Endothelial cell of umbilical vein (primary cell): ENCODE measurements at places on chromosomes 3 and 15.

DNA sequence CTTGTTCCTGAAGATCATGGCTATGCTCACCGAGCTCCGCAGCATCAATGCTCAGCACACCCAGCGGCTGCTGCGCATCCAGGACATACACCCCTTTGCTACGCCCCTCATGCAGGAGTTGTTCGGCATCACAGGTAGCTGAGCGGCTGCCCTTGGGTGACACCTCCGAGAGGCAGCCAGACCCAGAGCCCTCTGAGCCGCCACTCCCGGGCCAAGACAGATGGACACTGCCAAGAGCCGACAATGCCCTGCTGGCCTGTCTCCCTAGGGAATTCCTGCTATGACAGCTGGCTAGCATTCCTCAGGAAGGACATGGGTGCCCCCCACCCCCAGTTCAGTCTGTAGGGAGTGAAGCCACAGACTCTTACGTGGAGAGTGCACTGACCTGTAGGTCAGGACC is 35.2 kb downstream of the NR1I2 start:
- DNase-seq: no peak

- no peak for DNase-seq
Measured at GRCh38 chr3:148319960-148320359, 377.7 kb upstream of the AGTR1 start.

GRCh38 chr15:43932907-43933306 is 106.1 kb downstream of the WDR76 start:
- DNase-seq: peak; percentile 42

- DNase-seq: no peak
Measured at GRCh38 chr3:10521772-10522441, 16.5 kb upstream of the ATP2B2 start.

DNA sequence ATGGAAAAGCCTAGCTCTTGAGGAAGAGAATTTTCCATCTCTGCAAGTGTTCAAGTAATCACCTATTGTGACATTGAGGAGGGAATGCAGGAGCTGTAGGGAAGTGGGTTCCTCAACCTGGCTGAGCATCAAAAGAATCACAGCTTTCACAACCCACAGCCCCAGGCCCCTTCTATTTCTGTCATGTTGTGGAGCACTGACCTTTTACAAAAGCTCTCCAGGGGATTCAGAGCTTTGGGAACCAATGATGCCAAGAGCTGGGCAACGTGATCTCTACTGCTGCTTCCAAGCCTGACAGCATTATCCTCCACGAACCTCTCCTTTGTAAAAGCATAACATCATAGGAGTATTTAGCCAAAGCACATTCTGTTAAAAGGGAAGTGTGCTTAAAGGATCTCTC is 231.1 kb downstream of the ADAMTS9 start:
- no peak for DNase-seq

DNA sequence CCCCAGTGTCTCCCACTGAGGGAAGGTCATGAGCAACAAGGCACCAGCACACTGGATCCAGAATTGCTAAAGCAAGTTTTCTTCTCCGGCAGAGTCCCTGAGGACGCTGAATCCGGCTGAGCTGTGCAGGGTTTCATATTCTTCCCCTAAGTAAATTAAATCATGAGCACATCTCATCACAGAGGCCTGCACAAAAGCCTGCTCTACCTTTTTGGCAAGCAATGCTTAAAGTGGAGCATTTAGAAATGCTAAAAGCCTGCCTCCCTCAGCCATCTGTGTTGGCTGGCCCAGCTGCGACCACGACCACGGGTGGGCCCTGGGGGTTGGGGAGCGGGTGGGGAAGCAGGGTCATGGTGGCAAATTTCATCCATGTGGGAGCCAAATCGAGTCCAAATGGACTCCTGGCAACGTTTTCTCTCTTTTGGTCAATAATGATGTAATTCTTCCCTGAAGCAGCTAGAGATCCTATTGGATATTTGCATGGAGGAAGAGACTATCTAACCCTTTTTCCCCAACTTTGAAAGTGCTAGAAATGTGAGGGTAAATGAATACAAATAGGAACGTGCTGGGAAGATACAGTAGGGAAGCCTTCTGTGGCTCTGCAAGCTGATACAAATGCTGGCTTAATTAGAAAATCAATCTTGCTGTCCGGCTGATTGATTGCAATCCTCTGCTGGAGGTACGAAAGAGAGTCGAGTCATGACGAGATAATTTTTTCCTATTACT is 532.8 kb upstream of the TBL1XR1 start:
- no peak for DNase-seq

- DNase-seq: peak; percentile 12
Measured at GRCh38 chr3:137035631-137036030, 77.8 kb downstream of the IL20RB start.

GRCh38 chr15:61923173-61923572 is 137.1 kb downstream of the VPS13C start:
- no peak for DNase-seq

DNA sequence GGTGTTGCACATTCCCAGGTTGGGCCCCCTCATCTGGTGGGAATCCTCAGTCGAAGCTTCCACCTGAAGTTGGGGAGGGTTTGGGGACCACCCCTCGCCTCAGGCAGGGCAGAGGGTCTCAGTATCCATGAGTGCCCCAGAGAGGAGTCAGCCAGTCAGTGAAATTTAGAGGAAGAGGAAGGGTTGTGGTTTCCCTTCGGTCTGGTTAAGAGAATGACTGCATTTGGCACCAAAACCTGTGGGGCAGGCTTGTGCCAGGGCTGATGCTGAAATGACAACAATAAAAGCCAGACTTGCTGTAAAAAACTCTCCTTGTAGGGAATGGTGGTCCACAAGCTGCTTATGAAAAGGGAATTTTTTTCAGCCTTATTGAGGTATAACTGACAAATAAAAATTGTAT is 22.6 kb downstream of the LMCD1 start:
- DNase-seq: peak; percentile 41

- DNase-seq: no peak
Measured at GRCh38 chr3:69343875-69344274, 42.0 kb downstream of the FRMD4B start.

- no peak for DNase-seq
Measured at GRCh38 chr3:187742351-187743171, 2.7 kb downstream of the BCL6 start.

GRCh38 chr3:76685858-76686257 is 354.0 kb upstream of the ROBO2 start:
- DNase-seq: no peak

DNA sequence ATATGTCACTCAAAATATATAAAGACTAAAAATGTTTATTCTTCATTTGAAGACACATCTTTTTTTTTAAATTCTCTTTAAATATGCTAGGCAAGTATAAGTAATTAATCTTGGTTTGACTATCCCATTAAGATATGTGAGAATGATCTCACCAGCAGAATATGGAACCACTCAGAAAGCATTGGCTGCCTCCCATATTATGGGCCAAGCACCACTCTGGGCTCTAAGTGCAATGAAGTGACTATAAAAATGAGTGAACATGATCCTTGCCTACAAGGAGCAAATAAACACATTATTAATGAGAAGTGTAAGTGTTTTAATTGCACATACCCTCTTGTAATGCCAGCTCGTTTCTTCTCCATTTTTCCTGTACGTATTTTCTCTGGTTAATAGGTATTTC is 328.5 kb downstream of the NAALADL2 start:
- DNase-seq: no peak

DNA sequence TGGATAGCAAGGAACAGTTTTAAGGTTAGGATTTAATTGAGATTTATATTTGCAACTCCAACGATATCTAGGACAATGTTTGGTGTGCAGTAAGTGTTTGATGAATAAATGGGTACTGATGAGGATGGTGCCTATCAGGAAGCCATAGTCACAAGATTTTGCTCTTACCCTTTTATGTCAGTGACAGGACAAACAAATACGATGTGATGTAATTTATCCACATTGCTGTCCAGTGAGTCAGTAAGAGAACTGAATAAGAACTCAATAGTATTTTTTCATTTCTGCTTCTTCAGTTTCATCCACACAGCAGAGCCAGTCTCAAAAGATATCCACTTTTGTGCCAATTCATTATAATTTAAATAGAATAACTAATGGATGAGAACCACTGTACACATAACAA is 18.5 kb downstream of the C3orf85 start:
- no peak for DNase-seq

- no peak for DNase-seq
Measured at GRCh38 chr15:37140531-37141058, 40.2 kb upstream of the MEIS2 start.

DNA sequence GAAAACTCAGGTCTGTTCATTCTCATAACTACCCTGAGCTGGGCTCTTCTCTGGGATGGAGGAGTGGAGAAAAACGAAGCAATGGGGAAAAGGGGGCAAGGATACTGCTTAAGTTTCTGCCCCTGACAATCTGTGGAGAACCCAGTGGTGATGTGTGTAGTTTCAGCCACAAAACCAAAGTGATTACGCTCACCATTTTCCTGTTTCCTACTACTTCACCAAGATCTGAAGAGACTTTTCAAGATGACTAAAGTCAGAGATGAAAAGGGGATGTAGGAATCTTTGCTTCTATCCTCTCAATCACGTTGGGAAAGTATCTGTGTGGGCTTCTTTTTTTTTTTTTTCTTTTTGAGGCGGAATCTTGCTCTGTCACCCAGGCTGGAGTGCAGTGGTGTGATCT is 8.3 kb upstream of the UBE2E1 start:
- no peak for DNase-seq

GRCh38 chr15:82597815-82598214 is 49.3 kb downstream of the CPEB1 start:
- no peak for DNase-seq

GRCh38 chr3:39748763-39749162 is 60.6 kb upstream of the MYRIP start:
- peak; percentile 25 for DNase-seq

- DNase-seq: no peak
Measured at GRCh38 chr15:101131489-101132389, 120.1 kb downstream of the CHSY1 start.

DNA sequence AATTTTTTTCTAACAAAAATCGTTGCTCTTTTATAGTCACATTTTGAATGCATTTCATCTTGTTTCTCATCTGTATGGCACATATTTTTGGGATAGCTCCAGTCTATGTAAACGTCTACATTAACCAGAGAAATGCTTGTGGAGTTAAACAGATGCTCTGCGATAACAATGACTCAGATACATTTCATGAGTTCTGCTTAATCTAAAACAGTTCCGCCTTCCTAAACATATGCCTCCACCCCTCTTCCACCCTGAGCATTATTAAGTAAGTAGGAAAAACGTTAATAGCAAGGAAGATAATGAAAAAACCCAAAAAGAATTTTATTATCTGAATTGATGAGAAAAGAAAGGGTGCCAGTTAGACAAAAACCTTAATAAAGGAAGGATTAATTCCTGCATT is 396.1 kb downstream of the TUSC7 start:
- DNase-seq: no peak

DNA sequence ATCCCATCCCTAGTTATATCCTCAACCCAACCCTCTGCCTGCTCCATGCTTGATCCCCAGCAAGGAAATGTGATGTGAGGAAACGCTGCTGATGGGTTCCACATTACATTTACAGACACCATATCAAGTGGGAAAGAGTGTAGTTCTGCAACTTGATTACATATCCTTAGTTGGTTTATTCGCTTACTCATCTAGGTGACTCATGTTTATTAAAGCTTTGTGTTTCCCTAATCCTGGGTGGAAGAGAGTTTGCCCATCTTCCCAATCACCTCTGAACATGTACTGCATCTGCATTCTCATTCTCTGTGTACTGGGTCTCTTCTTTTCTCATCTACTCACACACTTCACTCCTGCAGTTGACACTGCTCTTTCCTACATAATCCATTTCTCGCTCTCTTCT is 91.7 kb upstream of the PDZRN3 start:
- no peak for DNase-seq

GRCh38 chr3:48558493-48559134 is 2.0 kb upstream of the PFKFB4 start:
- no peak for DNase-seq

- DNase-seq: no peak
Measured at GRCh38 chr3:189158034-189158433, 13.7 kb upstream of the TPRG1 start.

DNA sequence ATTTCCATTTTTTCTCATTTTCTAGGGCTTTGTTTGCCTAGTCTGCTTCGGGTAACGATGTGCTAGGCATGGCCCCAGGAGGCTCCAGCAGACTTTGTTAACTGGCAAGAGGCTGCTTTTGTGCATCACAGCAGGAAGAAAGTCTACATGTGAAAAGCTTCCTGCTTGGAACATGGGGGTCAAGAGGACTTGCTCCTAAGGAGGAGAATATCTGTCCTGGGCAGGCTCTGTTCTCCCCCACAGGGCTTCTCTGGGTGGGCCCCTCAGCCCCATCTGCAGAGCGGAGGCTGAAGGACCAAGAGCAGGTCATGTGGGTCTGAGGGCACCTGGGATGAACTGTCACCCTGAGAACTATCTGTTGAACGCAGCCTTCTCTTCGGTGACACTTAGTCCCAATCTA is 94.7 kb downstream of the CCNL1 start:
- DNase-seq: no peak

DNA sequence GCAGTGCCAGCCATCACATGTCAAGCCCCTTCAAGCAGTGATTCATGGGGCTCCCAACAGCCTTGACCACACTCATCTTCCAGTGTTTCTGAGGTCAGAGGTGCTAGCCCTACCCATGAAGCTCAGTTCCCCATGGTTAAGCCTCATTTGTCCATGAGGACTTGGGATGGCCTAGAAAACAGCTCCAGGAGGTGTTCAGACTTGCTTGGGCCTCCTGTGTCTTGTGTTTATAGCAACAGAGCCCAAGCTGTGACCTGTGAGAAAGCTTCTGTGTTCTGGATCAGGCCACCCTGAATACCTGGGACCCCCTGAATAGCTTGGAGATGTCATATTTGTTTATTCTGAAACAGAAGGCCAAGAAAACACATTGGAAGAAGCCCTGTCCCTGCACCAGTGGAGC is 36.7 kb downstream of the LARP6 start:
- DNase-seq: no peak

DNA sequence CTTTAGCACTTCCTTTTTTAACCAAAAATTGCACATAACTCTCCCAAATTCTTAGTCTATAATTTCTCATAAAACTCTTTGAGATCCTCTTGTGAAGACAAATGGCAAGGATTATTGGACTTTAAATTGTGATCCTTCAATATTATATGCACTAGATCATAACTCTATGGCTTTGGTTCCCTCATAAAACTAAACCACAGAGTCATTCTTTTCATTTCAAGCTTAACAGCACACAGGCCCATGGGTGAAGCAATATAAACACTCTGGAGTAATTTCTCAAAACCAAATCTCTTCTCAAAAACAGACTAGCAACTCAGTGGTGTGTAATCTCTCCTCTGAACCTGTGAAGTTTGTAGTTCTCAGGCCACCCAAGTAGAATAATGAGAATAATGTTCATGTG is 171.0 kb upstream of the NECTIN3 start:
- no peak for DNase-seq

GRCh38 chr3:158950178-158950901 is 148.5 kb downstream of the MFSD1 start:
- no peak for DNase-seq
